ENCODE measurements at places on chromosomes 16 and 17. TPM values are rescaled to one million over a fixed set of nuclear protein-coding genes. Genes with fewer than 3 reads are reported as not detected.

The STH gene
- not detected for total RNA-seq

The KRTAP2-3 gene
- 0.45 TPM for total RNA-seq

The CEP20 gene
- total RNA-seq, result 24.0 TPM

The NUBP1 gene
- total RNA-seq, result 20.5 TPM

The ANKS4B gene
- total RNA-seq, result not detected

The JUP gene
- 205 TPM for total RNA-seq

The ZNF598 gene
- total RNA-seq, result 50.6 TPM

The TTLL6 gene
- not detected for total RNA-seq

The CES1 gene
- total RNA-seq, result not detected

The TNFRSF17 gene
- not detected for total RNA-seq

The BICDL2 gene
- 5.1 TPM for total RNA-seq

The SOX9 gene
- 43.2 TPM for total RNA-seq

DNA sequence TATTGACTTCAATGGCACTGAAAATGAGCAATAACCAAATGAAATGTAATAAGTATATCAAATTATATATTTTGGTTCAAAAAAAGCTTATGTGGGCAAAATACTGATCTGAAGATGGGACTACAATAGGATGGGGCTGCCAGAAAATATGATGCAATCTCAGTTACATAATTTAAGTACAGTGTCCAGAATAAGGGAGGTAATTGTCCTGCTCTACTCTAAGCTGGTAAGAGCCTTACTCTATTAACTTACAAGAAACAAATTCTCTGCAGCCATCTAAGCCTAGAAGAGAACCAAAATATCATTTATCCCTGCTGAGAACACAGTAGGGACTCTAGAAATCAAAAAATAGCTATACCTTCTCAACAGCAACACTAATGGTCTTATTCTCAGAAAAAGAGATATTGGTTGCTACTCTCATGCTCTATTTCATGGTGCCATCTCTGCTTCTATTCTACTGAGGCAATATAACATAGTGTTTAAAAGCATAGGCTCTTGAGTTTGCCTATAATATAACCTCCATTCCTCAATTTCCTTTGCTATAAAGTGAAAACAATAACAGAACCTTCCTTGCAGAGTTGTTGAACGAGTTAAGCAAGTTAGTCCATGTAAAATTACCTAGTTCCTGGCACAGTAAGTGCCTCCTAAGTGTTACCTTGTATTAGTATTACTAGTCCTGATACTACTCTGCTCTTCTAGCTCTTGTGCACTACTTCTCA, 19.9 kb downstream of the NQO1 start:
- H3K27me3 ChIP-seq, result no peaks in the 10 kb centered on the region
- H3K4me1 ChIP-seq, result peaks cover 16% of the 10 kb centered on the region
- peak overlapping the region; percentile 57 for H3K27ac ChIP-seq

DNA sequence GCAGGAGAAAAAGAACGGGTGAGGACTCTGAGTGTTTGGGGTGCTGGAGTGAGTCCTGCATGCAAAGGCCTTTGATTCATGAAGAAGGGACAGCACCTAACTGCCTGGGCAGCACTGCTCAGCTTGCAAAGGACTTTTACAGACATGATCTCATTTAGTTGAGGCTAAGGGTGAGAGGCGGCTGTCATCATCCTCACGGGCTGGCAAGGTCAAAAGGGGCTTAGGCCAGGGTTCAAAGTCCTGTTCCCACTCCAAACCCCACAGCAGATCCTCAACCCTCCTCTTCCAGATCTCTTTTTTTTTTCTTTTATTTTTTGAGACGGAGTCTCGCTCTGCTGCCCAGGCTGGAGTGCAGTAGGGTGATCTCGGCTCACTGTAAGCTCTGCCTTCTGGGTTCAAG, 4.8 kb downstream of the RHBDF2 start:
- H3K27me3 ChIP-seq, result peaks cover 7% of the 10 kb centered on the region
- no peaks in the 10 kb centered on the region for H3K36me3 ChIP-seq
- H3K27ac ChIP-seq, result no peak overlapping the region
- DNase-seq, result no peak
- no peak overlapping the region for H3K4me3 ChIP-seq

DNA sequence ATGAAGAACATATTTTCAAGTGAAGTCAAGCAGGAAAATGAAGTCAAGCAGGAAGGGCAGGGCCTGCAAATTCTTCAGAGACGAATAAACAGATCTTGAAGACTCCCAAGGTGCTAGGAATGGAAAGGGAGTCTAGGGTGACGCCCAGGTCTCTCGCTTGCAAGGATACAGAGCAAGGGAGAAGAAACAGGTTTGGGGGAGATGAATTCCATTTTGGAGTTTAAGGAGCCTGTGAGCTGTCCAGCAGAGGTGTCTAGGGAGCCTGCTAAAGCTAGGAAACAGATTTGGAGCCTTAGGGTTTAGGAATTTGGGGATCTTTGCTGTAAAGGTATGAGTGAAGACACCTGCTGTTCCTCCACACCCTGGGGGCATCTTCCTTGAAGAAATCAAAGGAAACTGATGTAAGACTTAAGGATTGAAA, 2.0 kb upstream of the UNKL start:
- peak overlapping the region; percentile 20 for H3K4me3 ChIP-seq
- H3K27ac ChIP-seq, result peak overlapping the region; percentile 62
- peaks cover 16% of the 10 kb centered on the region for H3K4me1 ChIP-seq
- DNase-seq, result no peak
- H3K36me3 ChIP-seq, result peaks cover 4% of the 10 kb centered on the region
- no peaks in the 10 kb centered on the region for H3K27me3 ChIP-seq

DNA sequence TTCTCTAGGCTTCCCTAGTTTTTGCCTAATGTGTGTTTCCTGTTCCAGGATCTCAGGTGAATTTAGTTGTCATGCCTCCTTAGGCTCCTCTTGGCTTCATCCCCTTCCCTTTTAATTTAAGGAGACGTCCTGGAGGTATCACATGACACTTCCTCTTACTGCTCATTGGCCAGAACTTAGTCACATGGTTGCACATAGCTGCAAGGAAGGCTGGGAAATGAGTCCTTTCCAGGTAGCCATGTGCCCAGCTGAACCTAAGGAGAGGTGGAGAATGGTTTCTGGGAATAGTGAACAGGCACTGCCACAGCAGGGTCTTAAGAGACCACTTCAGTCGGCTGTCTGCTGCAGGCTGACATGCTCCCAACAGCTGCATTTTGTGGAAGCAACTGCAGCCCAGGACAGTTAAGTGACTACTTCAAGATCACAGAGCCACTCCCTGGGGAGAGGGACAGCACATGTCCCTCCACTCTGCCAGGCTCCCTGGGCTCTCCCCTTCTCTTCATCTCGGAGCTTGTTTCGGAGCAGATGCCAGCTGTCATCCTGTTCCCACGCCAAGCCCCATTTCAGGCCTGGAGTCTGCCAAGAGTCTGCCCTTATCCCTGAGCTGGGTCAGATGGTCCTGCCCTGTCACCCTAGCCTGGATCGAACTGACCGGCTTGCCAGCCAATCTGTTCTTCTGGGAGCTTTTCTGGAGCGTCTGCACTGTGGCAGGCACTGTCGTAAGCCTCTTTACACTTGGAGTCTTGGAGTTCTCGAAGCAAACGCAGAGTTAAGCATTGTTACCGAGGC, 81.4 kb upstream of the FOXF1 start:
- peaks cover 36% of the 10 kb centered on the region for H3K4me1 ChIP-seq
- peaks cover 52% of the 10 kb centered on the region for H3K27me3 ChIP-seq
- DNase-seq, result no peak
- no peak overlapping the region for H3K4me3 ChIP-seq
- no peaks in the 10 kb centered on the region for H3K36me3 ChIP-seq

- DNase-seq, result no peak
- no peaks in the 10 kb centered on the region for H3K27me3 ChIP-seq
- H3K4me3 ChIP-seq, result no peak overlapping the region
These were observed 31.0 kb downstream of the HEATR3 start for GRCh38 chr16:50096791-50097190.

- peaks cover 14% of the 10 kb centered on the region for H3K36me3 ChIP-seq
- DNase-seq, result no peak
- no peaks in the 10 kb centered on the region for H3K27me3 ChIP-seq
- H3K4me1 ChIP-seq, result peaks cover 47% of the 10 kb centered on the region
- peak overlapping the region; percentile 24 for H3K27ac ChIP-seq
These were observed 23.9 kb downstream of the SLC39A11 start for GRCh38 chr17:73068322-73069153.

GRCh38 chr16:73350707-73351452, 303.0 kb upstream of the ZFHX3 start:
- peaks cover 4% of the 10 kb centered on the region for H3K4me1 ChIP-seq
- H3K27ac ChIP-seq, result no peak overlapping the region
- no peaks in the 10 kb centered on the region for H3K36me3 ChIP-seq

DNA sequence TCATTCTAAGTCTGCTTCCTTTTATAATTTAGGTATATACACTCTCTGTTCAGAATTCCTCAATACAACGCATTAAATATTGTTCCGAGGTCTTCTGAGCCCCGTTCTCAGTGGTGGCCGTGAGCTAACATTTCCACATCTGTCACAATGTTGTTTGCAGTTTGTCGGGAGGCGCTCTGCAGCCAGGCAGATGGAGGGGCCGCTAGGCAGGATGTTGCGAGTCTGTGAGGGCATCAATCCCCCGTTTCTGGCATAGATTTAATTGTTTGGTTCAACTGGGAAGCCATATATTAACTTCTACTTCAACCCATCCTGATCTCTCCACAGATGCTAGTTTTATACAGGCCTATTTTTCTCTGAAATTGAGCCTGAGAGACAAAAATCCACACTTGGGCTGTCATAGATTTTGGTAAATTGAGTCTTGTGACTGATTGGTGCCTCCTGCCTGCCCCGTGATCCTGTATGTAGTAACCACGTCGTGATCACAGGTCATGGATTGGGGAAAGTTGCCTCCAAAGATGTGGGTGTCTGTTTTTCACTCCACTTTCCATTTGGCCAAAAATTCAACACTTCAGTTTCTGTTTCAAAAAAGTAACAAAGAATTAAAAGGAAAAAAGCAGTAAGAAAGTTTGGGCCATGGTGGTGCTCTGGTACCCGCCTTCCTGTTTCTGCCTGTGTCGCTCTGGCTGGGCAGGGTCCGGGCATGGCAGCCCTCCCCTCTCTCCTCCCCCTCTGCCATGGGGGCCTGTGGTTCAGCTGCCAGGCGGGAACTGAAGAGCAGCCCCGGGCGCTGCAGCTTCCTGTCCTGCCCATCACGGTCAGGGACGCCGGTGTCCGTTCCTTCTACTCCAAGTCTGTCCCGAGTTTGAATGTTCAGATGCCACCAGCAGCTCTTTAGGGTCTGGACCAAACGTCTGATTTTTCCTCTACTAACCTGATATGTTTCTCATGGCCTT, 41.5 kb downstream of the RPTOR start:
- H3K4me1 ChIP-seq, result peaks cover 14% of the 10 kb centered on the region
- peaks cover 5% of the 10 kb centered on the region for H3K36me3 ChIP-seq
- DNase-seq, result no peak
- no peaks in the 10 kb centered on the region for H3K27me3 ChIP-seq
- no peak overlapping the region for H3K4me3 ChIP-seq
- no peak overlapping the region for H3K27ac ChIP-seq

- H3K4me1 ChIP-seq, result peaks cover 35% of the 10 kb centered on the region
- H3K4me3 ChIP-seq, result no peak overlapping the region
- no peak overlapping the region for H3K27ac ChIP-seq
- no peak for DNase-seq
- H3K36me3 ChIP-seq, result no peaks in the 10 kb centered on the region
These were observed 8.6 kb upstream of the CBX4 start for GRCh38 chr17:79847698-79848369.

DNA sequence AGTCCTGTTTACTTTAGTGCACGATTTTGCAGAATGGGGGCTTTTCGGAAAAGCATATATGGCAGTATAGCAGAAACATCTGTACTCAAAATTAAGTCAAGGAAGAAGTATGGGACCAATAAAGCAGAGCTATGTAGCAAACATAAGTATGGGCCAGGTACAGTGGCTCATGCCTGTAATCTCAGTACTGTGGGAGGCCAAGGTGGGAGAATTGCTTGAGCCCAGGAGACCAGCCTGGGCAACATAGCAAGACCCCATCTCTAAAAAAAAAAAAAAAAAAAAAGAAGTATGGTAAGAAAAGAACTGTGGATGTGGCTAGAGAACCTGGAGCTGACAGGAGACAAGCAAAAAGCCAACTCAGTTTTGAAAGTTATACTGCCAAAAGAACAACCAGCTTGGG, 36.1 kb downstream of the ZNF652 start:
- peaks cover 5% of the 10 kb centered on the region for H3K36me3 ChIP-seq
- no peaks in the 10 kb centered on the region for H3K27me3 ChIP-seq
- DNase-seq, result no peak

- no peaks in the 10 kb centered on the region for H3K27me3 ChIP-seq
- H3K36me3 ChIP-seq, result peaks cover 8% of the 10 kb centered on the region
- no peak for DNase-seq
These were observed 137.6 kb downstream of the AATF start for GRCh38 chr17:37086334-37086733.

GRCh38 chr16:20285993-20286499, 41.3 kb downstream of the GP2 start:
- DNase-seq, result no peak
- H3K36me3 ChIP-seq, result no peaks in the 10 kb centered on the region
- no peak overlapping the region for H3K27ac ChIP-seq
- peaks cover 6% of the 10 kb centered on the region for H3K27me3 ChIP-seq

DNA sequence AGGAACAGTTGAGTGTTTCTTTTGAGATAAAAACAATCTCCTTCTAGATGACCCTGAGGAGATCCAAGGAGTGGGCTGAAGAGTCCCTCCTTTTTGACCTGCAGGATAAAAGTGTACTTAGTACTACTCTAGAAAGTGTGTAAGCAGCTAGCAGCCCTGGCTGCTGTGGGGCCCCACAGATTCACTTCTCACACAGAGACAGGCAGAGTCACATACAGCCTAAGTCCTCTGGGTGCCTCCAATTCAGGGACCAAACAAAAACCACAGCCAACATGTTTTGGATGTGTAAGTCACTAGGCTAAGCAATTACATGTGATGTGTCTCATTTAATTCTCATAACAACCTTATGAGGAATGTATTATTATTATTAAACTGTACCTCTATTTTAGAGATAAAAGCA, 97.1 kb downstream of the TMEM100 start:
- peaks cover 3% of the 10 kb centered on the region for H3K27me3 ChIP-seq
- DNase-seq, result no peak
- no peak overlapping the region for H3K27ac ChIP-seq
- H3K4me3 ChIP-seq, result no peak overlapping the region

DNA sequence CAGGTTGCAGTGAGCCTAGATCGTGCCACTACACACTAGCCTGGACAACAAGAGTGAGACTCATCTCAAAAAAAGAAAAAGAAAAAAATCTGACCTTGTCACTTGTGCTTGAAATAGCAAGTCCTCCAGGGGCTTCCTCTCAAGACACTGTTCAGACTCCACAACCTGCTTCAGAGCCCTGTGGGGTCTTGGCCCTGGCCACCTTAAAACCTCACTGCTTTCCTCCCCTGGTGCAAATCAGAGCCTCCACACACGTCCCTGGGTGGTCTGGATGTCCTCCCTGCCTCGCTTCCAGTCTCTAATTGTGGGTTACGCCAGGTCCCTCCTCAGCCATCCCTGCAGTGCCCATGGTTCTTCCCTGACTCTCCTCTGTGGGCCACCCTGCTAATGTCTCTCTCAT, 4.7 kb downstream of the ACD start:
- H3K27ac ChIP-seq, result no peak overlapping the region
- no peaks in the 10 kb centered on the region for H3K36me3 ChIP-seq
- peaks cover 15% of the 10 kb centered on the region for H3K4me1 ChIP-seq
- H3K4me3 ChIP-seq, result no peak overlapping the region
- DNase-seq, result no peak

Data from mesothelial cell of epicardium (in vitro differentiated cells).